ENCODE measurements at places on chromosomes 5 and 9.

GRCh38 chr5:143308731-143309130, 94.8 kb downstream of the NR3C1 start:
- DNase-seq = no peak

- no peak for DNase-seq
These were observed 141.5 kb downstream of the TSSK1B start for GRCh38 chr5:113293068-113293974.

DNA sequence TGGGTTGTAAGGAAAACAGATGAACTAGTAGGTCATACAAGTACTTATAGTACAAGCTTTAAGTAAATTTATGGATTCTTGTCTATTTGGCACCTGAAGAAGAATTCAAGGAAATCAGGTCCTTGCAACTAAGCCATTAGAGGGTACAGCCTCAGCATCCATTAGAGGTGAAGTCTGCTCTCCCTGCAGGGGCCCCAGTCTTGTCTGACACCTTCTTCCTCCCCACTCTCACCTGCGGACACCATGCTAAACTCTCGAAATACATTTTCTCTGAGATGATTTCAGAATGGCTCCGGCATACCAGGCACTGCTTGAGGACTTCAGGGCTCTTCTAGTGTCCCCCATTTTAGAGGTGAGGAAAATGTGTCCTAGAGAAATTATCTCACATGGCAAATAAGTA, 137.9 kb downstream of the GNAQ start:
- DNase-seq = no peak

- DNase-seq = no peak
These were observed 18.9 kb downstream of the CAMK2A start for GRCh38 chr5:150270541-150271295.

GRCh38 chr9:91117959-91118703, 243.6 kb downstream of the AUH start:
- no peak for DNase-seq

DNA sequence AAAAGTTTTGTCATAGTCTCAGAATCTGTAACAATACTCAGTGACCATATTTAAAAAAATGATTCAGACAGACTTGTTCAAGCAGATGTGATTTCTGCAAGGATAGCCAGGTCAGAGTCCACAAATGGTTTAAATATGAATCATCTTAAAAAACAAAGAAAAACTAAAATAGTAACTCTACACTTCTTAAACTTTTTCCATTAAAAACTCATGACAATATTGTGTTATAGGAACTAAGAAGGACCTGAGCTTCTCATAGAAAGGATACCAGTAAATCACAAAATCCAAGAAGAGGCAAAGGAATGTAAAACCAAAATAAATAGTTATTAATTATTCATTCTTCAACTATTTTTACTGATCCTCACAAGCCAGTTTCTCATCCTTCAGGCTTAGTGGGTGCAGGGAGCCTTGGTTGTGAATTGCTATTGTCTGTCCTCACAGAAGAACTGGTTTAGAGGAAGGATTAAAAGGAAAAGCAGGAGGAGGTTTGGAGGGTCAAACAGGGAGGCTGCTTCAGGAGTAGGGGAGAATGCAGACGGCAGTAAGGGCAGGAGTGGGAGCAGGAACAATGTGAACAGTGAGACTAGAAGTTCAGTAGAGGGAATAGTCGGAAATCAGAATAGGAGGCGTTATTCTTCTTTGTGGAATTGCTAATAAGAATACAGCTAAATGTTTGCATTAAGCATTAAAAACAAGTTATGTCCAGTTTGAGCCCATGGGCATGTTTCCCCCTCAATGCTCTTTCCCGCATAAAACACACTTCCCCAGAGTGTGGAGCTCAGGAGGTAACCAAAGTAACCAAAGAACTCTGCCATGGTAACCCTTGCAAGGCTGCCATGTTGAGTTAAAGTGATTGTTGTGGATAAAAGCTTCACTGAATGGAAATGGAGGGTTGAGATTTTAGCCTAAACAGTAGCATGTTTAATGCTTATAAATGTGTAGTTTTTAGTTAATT, 110.7 kb downstream of the CCDC192 start:
- DNase-seq = no peak

DNA sequence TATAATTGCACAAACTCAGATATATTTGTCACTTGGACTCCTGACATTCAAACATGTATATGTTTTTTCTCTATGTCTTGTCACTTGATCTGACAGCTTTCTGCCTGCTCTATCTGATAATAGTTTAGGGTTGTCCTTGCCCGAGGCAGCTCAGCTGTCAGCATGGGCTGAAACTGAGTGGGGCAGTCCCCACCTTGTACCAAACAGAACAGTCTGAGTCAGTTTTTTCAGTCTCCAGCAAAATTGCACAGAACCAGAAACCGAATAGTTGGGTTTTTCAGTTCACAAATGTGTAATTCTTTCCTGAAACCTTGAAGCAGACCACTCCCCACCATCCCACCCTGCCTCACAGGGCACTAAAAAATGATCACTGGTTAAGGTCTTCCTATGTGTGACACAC, 9.5 kb upstream of the HAND1 start:
- DNase-seq = no peak

DNA sequence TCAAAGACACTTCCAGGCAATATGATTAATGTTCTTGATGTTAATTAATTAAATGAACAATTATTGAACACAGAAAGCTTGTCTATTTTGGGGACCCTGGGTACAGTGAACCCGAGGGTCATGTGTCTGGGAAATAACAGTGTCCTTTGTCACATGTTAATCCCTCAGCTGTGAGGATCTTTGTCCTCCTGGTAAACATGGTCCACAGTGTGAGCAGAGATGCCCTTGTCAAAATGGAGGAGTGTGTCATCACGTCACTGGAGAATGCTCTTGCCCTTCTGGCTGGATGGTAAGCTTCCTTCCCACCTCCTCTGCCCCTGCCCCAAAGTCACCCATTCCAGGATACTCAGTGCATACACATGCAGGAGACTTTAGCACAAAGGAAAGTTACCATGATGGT, 107.9 kb downstream of the MEGF10 start:
- DNase-seq = no peak

DNA sequence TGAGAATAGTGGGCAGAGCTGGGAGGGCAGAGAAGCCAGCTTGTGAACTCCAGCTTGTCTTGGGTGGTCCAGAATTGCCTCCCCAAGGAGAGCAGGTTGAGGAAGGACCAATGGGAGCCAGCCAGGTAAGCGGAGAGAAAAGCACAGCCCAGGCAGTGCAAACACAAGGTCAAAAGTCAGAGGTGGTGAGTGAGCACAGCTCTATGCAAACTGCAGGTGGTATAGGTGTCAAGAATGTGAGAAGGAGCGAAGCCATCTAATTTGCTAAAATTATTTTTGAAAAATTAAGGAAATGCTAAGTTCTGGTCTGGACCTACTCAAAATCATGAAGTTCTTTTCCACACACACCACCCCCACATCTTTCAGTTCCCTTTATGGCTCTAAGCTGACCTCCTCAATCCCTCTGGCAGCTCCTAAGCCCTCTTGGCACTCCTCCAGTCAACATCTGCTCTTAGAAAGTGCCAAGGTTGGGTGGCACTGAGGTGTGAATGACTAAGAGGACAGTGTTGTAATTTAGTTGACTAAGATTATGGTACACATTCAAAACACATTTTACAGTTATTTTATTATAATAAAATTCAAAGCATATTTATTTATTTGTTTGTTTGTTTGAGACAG, 6.6 kb upstream of the OTULINL start:
- DNase-seq = no peak

GRCh38 chr5:35832762-35833161, 23.9 kb upstream of the IL7R start:
- no peak for DNase-seq

DNA sequence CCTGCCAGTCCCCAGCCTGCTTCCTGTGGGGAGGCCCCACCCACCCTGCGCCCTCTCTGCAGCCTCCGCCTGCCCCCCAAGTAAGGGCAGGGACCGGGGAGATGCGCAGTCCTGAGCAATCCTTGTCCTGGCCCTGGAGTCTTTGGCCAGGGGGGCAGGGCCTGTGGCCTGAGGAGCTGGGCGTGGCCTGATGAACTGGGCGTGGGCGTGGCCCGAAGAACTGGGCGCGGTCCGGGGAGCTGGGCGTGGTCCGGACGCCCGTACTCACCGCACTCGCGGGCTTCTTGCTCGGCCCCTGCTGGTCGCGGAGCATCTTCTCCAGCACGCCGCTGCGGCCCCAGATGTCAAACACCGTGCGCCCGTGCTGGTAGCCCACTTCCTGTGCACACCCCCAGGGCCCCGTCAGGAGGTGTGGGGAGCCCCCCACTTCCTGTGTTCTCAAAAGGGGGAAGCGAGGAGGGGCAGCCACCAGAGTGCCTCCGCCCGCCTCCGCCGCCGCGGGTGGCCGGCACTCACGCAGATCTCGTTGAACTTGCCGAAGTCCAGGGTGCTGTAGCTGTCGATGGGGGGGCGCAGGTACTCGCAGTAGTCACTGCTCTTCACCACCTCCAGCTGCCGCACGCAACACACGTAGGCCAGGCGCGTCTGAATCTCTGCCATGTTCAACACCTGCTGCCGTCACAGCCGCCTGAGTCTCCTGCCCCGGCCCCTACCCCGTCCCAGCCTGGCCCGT, 2.7 kb upstream of the NSMF start:
- peak; percentile 71 for DNase-seq

DNA sequence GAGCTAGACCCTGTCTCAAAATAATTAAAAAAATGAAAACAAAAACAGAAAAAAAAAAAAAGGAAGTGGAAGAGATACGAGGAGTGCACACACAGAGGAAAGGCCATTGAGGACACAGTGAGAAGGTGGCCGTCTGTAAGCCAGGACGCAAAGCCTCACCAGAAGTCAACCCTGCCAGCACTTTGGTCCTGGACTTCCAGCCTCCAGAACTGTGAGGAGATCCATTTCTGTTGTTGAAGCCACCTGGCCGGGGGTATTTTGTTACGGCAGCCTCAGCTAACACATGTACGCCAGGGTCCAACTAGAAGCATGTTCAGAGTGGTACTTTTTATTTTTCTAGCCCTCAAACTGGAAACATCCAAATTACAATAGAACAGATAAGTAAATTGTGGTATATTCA, 21.8 kb downstream of the SLC35D2 start:
- no peak for DNase-seq

- no peak for DNase-seq
These were observed 61.4 kb downstream of the WDR41 start for GRCh38 chr5:77430726-77431125.

DNA sequence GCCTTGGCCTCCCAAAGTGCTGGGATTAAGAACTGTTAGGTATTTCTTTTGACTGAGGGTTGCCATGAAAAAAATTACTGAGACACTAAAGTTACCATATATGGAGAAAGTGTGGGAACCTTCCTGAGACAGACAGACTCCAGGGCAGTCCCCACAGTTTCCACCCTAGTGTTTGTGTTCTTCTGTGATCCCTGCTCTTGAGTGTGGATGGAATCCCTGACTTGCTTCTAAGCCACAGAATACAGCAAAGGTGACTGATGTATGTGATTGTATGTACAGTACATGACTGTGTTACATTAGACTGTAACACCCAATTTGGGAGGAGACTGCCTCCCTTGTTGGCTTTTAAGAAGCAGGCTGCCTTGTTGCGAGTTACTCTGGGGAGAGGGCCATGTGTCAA, 24.7 kb upstream of the ADAM19 start:
- no peak for DNase-seq

- DNase-seq = no peak
These were observed 13.9 kb downstream of the GRXCR2 start for GRCh38 chr5:145858959-145859358.

DNA sequence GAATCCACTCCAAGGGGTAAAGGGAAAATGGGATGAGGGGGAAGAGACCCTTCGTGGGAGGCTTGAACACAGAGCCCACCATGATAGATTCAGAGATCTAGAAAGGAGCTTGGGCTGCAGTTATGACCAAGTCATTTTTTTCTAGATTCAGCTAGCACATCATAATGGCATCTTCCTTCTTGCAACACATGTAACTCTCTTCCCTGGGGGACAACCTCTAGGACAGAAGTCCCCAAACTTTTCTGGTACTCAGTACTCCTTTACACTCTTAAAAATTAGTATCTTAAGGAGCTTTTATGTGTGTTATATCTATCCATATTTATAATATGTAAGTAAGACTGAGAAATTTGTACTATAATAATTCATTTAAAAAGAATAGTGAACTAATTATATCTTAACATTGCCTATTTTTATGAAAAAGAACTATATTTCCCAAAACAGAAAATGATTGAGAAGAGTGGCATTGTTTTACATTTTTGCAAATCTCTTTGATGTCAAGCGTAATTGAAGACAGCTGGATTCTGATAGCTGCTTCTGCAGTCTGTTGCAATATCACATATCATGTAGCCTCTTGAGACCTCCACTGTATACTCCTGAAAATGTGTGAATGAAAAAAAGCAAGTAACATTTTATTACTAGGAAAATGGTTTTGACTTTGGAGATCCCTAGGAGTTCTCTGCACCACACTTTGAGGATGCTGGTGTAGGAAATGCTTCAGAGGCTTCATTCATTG, 875 bp downstream of the ACO1 start:
- no peak for DNase-seq

DNA sequence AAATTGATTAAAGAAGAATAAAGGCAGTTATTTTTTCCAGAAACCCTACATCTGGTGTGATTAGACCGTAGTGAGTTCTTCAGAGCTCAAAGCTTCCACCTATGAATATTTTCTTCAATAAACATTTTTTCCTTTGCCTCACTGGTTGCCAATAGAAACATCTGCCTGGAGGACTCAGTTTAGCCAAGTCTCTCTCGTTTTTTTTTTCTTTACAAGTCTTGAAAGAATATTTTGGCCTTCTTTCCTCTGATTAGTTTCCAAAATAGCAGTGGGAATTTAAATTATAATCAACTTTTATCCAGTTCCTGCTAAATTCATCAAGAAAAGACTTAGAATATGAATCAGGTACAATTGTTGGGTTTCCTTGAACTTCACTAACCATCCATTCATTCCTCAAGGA, 897.5 kb downstream of the TLE1 start:
- no peak for DNase-seq

DNA sequence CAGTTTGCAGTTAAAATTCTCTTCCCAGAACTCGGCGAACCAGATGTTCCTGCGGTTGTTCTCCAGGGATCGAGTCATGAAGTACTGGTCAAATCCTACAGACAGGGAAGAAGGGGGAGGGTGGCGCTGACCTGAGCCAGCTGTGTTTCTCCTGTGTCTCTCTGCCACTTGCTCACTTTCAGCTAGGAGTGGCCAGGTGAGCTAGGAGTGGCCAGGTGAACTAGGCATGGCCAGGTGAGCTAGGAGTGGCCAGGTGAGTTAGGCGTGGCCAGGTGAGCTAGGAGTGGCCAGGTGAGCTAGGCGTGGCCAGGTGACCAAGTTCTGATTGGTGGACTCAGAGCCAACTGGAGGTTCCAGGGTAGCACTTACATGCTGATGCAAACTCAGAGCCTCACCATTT, 5.8 kb downstream of the GRM6 start:
- DNase-seq = no peak

DNA sequence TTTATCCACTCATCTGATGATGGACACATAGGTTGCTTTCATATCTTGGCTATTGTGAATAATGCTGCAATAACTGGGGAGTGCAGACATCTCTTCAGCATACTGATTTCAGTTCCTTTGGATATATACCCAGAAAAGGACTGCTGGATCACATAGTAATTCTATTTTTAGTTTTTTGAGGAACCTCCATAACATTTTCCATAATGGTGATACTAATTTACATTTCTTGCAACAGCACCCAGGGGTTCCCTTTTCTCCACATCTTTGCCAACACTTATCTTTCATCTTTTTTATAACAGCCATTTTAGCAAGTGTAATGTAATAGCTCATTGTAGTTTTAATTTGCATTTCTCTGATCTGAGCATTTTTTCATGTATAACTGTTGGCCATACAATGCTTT, 34.1 kb upstream of the NR4A3 start:
- DNase-seq = no peak
